ENCODE measurements at places on chromosomes 12 and 14.

- DNase-seq = peak; percentile 82
Measured at GRCh38 chr12:120007272-120007671, 18.2 kb downstream of the BICDL1 start.

- no peak for DNase-seq
Measured at GRCh38 chr12:108065069-108065468, 64.0 kb upstream of the WSCD2 start.

- no peak for DNase-seq
Measured at GRCh38 chr12:13241833-13242488, 45.4 kb downstream of the EMP1 start.

DNA sequence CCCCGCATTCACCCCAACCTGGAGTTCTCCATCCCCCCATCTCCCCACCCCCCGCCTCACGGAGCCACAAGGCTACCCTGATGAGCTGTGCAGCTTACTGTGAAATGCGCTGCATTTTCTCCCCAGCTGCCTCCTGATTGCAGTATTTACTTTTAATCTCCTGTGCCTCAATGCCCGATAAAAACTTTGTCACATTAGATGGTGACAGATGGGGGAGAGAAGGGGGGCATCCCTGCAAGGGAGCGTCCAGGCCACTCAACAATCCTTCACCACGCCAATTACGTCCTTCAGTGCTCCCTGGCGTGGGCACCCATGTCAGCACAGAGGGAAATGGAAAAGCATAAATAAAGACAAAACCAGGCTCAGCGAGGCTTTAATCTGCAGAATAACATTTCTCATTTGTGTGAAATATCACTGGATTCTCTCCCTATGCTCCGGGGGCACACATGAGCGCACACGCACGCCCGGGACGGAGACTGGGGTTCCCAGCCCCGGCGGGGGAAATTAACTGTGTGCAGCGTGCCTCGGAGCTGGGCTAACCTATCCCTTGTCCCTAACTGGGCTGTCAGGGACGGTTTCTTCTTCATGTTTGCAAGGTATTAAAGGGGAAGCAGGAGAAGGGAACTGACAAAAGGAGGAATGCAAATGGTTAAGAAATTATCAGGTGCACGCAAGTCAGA is 186.7 kb upstream of the VASH1 start:
- no peak for DNase-seq

DNA sequence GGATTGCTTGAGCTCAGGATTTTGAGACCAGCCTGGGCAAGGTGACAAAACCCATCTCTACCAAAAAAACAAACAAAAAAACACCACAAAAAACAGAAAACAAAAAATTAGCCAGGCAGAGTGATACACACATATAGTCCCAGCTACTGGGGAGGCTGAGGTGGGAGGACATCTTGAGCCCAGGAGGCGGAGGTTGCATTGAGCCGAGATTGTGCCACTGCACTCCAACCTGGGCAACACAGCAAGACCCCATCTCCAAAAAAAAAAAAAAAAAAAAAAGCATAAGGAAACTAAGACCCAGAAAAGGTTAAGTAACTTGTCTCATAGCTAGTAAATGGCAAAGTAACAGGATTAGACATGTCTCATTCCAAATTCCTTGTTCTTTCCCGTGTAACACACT is 56.3 kb upstream of the PSMA6 start:
- DNase-seq = no peak

- DNase-seq = no peak
Measured at GRCh38 chr14:51566831-51567582, 84.7 kb upstream of the FRMD6 start.

DNA sequence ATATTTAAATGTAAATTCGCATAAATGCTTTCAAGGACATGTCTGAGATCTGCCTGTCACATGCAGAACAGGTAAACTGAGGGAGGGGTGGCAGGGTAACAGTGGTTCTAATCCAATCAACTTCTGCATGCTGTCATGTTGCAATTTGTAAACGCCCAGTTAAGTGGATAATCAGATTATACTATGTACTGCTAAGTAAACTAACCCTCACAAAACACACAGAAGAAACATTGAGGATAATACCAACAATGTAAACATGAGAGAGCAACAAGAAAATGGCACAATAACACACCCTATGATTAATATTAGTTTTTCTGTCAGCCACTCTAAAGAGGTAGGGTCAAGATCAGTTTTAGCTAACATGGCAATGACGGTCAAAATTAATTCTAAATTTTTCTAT is 123.7 kb downstream of the KIF21A start:
- no peak for DNase-seq

DNA sequence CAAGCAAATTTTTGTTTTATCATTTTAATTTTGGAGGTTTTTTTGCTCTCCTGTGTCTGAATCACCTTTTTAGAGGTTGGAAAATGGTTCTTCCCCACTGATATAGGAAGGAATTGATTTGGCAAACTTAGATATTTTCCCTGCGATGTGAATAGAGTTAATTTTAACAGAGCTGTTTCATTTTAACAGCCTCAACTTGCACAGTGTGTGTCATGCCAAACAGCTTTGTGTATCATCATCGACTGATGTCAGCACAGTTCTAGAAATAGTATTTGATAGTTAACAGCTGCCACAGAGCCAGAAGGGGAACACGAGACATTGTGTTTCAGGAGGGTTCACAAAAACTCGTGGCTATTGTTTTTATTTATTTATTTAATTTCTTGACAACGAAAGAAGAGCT is 243.1 kb upstream of the FOXN3 start:
- DNase-seq = no peak

GRCh38 chr14:35045798-35046047 is 349 bp upstream of the FAM177A1 start:
- DNase-seq = no peak

DNA sequence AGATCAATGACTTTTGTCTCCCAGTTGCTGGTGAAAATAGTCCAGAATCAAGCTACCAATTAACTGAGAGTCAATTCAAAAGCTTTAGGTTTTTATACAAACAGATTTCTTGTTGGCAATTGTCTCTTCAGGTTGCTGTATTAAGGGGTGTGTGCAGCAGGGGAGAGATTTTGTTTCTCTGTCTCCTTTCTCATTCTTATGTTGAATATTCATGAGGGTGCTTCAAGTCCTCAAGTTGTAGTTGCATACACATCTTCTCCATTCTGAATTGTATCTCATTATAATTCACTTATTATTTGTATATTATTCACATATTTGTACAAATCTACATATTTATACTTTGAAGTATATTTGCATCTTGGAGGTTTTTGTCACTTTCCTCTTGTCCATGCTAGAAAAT is 126.7 kb upstream of the PTPRQ start:
- DNase-seq = no peak

GRCh38 chr12:60072911-60073310 is 477.1 kb downstream of the SLC16A7 start:
- DNase-seq = no peak

GRCh38 chr14:96287856-96288255 is 31.8 kb downstream of the BDKRB1 start:
- DNase-seq = no peak

DNA sequence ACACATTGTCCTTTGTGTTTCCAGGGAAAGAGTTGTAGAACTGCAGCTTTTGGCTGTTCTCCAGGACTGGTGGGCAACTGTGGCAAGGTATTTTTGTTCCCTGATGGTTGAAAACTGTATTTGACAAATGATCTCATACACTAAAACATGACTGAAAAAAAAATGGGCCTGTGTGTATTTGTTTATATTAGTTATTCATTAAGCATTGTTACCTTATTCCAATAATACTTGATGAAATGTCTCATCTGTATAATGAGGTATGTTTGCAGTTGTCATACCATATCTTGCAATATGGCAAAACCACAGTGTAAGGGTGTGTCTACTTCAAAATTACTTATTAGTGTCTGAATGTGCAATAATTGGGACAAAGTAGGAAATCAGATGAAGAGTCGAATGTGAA is 479.4 kb upstream of the NOVA1 start:
- no peak for DNase-seq

- peak; percentile 52 for DNase-seq
Measured at GRCh38 chr14:72594099-72594901, 299.6 kb downstream of the DPF3 start.

DNA sequence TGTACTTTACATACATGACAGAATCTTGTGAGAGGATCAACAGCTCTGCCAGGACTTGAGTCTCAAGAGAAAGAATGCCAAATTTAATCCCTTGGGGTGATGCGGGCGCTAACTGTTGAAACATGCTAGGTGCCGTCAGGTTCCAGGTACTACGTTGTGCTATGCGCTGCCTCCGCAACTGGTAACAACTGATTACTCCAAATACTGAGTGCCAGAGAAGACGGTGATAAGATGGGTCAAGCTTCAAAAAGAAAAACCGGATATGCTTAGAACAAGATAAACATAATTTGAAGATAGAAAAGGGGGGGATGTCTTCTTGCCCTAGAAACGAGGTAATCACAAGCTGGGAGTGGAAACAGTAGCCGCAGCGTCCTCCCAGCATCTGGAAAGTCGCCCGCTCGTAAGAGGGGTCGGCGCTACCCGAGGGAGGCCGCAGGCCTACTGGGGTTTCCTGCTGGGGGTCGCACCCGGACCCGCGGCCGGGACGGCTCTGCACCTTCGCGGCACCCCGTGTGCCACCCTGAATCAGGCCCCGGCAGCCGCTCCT is 678 bp downstream of the ZBTB25 start:
- DNase-seq = peak; percentile 34

- DNase-seq = no peak
Measured at GRCh38 chr12:1523046-1523445, 71.3 kb downstream of the FBXL14 start.

- no peak for DNase-seq
Measured at GRCh38 chr12:119479121-119479561, 114.4 kb upstream of the TMEM233 start.

GRCh38 chr14:71534506-71534905 is 397.7 kb upstream of the RGS6 start:
- DNase-seq = no peak

DNA sequence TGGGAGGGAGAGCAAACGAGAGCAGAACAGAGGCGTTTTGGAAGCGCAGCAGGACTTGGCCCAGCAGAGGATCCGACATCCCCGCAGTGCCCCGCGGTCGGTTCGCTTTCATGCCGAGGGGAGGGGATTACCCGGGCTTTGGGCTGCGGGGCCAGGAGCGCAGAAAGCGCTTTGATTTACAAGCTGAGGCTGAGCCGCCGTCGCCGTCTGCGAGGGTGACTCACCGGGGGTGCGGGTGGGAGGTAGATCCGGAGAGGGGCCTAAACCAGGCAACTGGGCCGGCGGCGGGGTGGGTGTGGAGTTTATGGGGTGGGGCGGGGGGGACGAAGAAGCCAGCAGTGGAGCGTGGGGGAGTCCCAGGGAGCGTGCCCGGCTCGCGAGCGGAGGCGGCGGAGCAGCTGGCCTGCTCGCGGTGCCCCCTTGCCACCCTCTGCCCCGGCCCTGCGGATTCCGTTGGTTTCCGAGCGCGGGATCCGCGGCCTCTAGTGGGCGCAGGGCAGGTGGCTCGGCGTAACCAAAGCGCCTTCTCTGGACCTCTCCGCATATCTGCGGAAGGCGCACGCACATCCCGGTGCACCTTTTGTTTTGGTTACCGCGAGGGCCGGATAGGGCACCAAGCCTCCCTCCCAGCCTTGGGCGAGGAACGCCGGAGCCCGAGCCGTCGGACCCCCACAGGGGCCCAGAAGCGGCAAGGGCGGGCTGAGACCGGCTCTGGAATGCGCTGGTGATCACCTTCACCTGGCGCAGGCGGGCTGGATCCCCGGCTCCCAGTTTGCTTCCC is 2.6 kb downstream of the SIX4 start:
- peak; percentile 28 for DNase-seq

GRCh38 chr12:41277946-41278267 is 89.8 kb downstream of the PDZRN4 start:
- DNase-seq = no peak

- no peak for DNase-seq
Measured at GRCh38 chr14:86788224-86788623, 1204.8 kb downstream of the GALC start.

- DNase-seq = no peak
Measured at GRCh38 chr12:109685574-109686447, 27.8 kb upstream of the FAM222A start.

- DNase-seq = no peak
Measured at GRCh38 chr12:28939427-28939826, 209.7 kb upstream of the FAR2 start.

GRCh38 chr14:88562532-88562830 is 356 bp upstream of the ZC3H14 start:
- no peak for DNase-seq

DNA sequence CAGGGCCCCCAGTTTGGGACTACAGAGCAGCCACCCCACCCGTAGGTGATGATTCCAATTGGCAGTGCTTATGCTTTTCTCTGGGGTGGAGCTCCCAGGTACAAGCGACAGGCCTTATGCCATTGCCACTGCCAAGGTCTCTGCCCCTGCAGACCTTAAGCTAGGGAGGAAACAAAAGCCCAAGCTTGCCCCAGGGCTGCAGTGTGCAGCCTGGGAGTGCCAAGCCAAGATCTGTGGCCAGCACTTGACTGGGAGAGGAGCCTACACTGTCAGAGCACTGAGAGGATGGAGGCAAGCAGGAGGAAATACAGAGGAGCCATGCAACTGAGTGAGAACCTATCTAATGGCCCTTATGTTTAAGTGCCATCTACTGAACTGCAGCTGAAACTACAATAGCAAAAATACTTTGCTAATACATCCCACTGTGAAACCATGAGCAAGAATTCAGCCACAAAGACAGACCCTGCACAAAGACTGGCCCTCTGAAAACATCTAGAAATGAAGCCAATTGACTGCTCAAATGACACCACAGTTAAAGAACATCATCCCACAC is 17.7 kb upstream of the ASCL1 start:
- DNase-seq = no peak

GRCh38 chr12:67358781-67359338 is 89.7 kb downstream of the CAND1 start:
- no peak for DNase-seq

DNA sequence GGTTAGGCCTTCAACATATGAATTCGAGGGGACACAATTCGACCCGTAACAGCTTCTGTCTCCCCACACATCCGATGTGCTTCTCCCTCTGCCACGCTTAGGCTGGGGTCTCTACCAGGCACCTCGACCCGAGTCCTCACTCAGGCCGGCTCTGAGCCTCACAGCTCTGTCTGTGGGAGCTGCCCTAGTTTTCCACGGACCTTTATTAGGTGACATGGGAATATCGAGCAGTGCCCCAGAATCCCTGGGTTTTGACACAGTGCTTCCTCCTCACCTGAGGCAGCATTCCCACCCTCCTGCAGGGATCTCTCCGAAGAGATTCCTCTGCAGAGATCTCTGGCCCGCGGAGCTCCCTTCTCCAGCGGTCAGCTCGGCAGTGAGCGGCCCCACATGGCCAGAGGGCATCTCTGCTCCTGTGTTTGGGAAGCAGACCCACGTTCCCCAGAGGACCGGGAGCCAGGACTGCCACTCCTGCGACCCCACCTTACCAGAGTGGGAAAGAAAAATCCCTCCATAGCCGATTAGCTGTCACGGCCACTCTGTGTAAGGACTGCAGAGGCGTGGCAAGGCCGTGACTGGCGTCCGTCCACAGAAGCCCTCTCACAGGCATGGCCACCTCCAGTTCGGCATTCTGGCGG is 21.2 kb downstream of the ZBTB42 start:
- no peak for DNase-seq

DNA sequence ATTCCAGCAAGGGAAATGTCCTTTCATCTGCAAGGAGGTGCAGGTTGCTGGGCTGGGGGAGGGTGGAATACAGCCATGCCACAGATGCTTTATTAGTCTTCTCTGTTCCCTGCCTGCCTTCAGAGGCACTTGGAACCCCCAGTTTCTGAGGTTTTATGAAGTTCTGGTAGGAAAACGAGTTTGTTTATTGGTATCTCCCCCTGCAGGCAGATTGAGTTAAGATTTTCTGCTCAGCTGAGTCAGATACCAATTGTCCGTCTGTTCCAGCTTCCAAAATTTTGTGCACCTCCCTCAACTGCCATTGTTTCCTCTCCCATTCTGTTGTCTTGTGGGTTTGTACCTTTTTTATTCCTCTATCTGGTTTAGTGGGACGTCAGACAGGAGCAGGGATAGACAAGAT is 155.6 kb downstream of the ETV6 start:
- no peak for DNase-seq

All from CD4-positive, alpha-beta T cell treated with Interleukin-15 for 4 hours (primary cell).